CD4-positive, alpha-beta T cell treated with Interleukin-4 for 4 hours (primary cell): ENCODE measurements at places on chromosomes 1 and 21.

- DNase-seq = no peak
Observed at GRCh38 chr1:183319051-183319450, 99.1 kb downstream of the NMNAT2 start.

DNA sequence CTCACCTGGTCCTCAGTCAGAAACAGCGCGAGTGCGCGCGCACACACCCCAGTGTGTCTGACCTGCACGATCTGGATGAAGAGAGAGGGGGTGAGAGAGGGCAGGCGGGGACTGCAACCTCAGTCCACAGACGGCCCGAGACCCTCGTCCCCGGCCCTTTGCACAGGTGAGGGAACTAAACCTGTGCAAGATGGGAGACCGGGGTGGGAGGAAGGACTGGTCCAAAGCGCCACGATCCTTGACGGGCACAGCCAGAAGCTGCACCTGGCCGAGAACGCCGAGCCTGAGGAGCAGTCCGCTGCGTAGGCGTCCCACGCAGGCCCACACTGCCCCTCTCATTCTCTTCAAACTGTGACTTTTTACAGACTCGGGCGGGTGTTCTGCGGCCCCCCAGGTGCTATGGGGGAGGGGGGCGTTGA is 519 bp upstream of the IQCC start:
- DNase-seq = no peak

DNA sequence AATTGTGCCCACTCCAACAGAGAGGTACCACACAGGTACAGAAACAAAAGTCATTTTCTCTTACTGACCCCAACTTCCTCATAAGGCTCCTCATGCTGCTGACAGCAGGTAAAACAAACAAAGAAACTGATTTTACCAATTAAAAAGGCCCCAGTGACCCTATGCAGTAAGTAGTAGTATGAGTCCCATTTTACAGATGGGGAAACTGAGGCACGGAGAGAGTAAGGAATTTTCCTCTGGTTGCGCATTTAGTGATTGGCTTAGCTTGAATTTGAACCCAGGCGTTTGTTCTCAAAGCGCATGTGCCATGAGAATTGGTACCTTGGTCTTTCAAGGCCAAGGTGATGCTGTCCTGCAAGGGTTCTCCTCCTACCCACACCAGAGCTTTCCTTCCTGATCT is 66.1 kb upstream of the ZBTB40 start:
- no peak for DNase-seq

DNA sequence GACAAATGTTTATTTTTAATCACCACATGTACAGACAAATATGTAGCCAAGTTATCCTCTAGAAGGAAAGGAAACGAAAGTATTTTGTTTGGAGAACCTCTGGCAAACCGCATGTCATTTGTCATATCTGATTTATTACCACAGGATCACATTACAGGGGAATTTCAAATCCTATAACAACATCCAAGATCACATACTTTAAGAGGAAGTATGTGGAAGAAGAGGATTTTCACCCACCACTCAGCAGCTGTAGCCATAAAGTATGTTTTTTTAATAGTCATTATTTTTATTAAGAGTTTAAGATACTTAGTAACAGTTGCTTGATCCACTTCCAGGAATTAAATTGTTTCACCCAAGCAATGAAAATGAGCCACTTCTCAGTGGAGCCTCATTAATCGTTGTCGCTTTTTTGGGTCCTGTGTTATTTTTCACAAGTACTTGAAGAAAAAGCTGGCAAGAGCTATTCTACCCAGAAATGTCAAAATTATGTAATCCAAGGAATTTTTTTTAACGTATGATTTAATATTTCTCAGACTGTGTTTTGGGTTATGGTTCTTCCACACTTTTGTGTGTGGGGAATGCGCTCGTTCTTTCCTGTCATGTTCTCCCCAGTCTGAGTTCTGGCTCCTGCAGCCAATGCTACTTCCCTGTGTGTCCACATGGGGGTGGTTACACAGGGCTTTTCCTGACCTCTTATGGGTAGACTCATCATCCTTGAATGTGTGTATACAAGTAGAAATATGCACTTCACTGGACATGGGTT is 6.9 kb downstream of the SERTAD4 start:
- no peak for DNase-seq

DNA sequence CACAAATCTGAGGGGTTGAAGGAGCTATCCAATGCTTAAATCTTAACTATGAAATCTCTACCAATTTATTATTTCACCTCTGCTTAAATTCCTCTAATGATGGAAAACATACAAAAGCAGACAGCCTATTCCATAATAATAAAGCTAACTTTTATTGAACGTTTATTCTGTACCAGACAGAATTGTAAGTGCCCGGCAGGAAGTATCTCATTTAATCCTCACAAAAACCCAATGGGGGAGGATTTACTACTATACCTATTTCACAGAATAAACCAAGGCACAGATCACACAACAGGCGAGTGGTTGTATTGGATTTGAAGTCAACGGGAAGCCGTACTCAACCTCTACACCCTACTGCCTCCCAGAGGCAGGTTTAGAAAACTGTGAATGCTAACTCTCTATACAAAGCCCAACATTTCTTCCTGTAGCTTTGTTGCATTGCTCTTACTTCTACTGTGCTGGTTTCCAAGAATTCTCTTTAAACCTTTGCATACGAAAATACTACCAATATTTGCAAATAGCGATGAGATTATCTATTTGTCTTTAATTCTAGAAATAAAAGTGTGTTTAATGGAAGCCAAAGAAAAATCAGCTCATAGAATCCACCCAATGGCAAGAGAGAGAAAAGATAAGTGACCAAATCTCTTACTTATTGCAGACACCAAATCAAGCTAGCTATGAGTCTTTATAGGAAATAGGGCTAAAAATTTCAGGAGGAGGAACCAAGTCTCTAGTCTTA is 33.5 kb upstream of the C1orf53 start:
- peak; percentile 63 for DNase-seq

- DNase-seq = no peak
Observed at GRCh38 chr1:114324662-114324965, 170.9 kb upstream of the SYT6 start.

- no peak for DNase-seq
Observed at GRCh38 chr1:65310078-65310587, 790 bp downstream of the DNAJC6 start.

DNA sequence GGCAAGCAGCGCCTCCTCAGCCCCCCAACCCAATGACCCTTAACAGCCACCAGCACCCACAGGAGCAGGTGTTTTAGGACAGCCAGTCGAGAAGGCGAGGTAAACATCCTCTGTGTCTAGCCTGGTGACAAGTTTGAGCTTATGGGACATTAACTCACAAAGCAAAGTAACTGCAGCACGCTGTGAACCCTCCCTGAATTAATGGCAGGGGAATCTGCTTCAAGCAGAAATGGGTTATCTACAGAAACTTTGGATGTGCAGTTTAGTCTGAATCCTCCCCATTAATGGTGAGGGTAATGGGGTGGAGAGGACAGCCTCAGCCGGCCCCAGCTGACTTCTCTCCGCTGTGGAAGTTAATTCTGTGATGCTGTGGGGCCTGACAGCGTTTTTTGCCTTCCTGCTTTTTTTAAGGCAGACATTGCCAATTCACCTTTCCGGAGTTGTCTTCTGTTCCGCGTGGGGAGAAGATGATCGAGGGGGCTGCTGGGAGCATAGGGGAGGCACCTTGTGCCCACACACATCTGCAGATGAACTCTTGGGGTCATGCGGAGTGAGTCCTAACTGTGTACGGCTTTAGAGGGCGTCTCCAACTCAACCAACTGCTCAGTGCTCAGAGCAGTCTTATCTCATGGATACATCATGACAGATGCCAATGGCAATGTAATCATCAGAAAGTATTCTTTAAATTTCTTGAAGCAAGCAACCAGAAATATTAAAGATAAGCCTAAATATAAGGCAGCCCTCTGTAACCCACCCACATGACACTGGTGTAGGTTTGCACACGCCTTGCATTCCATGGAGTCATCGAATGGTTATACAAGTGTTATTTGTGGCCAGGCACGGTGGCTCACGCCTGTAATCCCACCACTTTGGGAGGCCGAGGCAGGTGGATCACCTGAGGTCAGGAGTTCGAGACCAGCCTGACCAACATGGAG is 41.0 kb downstream of the POFUT2 start:
- no peak for DNase-seq

DNA sequence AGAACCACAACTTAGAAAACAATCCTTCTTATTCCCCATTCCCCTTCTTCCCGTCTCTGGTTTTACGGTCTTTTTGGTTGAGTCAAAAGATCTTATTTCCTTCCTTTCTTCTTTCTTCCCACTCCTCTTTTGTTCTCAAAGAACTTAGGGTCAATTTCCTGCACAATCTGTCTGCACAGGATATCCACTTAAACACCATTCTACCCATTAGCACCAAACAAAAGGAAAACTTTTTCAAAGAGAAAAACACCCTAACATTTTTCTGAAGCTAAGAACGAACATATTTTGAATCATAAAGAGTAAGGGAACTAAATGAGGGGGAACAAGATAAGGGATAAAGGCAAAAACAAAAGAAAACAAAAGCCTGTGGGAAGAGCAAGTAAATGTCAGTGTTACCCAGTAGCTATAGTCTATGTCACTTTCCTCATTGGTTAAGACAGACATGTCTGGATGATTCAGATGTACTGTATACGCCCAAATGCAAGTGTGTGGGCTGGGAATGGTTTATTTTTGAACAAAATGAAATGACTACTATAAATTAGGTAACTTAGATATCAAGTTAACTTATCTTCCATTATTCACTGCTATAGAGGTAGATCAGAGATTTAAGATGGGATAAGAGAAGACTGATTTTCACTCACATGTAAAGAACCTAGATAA is 59.9 kb downstream of the TOR3A start:
- peak; percentile 12 for DNase-seq

GRCh38 chr1:159889821-159890252 is 10.1 kb downstream of the CFAP45 start:
- no peak for DNase-seq

GRCh38 chr1:74415935-74416334 is 96.5 kb downstream of the LRRC53 start:
- no peak for DNase-seq

DNA sequence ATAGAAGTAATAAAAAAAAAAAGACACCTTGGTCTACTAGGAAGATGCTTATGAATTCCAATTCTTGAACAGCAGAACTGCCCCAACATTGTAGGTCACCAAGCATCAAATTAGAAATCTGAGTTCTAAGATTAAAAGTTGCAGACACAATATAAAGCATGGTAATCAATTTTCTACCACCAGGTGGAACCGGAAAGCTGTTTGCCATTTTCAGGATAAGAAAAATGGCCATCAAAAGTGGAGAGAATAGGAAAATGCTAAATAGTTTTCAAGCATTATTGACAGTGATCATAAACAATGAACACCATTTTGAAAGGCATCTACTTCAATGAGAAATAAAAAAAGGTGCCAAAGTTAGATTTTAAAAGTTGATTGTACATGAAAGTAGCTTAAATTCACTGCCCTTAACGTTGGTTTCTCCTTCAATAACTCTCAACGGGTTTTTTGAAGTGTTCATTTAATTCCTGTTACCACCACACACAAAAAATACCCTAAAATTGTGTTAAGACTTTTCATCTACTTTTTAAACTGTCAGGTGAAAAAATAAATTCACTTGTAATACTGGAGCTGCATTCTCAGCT is 252.9 kb downstream of the KCNT2 start:
- DNase-seq = no peak

DNA sequence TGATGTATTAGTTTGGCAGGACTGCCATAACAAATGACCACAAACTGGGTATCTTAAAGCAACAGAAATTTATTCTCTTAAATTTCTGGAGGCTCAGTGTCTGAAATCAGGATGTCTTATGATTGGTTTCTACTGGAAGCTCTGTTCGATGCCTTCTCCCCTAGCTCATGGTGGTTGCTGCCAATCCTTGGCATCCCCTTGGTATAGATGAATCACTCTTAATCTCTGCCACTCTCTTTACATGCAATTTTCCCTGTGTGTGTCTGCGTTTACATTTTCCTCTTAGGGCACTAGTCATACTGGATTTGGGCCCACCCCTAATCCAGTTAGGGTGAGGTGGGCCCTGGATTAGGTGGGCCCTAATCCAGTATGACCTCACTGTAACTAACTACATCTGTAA is 54.7 kb upstream of the MPC2 start:
- no peak for DNase-seq

DNA sequence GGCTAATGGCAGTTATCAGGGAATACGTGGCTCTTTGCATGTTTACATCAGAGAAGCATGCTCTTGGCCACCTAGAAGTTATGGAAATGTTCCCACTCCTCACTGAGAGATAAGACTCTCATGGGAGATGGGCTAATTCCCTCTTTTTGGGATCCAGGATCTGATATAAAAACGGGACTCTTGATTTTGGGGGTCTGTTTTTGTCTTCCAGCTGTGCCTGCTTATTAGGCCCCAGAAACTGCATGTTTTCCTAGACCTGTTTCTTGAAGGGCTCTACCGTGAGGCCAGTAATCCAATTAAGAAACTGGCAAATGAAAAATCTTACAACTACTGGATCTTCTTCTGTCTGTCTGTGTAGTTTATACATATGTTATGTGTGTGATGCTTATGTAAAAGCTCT is 47.0 kb upstream of the PTCH2 start:
- no peak for DNase-seq

DNA sequence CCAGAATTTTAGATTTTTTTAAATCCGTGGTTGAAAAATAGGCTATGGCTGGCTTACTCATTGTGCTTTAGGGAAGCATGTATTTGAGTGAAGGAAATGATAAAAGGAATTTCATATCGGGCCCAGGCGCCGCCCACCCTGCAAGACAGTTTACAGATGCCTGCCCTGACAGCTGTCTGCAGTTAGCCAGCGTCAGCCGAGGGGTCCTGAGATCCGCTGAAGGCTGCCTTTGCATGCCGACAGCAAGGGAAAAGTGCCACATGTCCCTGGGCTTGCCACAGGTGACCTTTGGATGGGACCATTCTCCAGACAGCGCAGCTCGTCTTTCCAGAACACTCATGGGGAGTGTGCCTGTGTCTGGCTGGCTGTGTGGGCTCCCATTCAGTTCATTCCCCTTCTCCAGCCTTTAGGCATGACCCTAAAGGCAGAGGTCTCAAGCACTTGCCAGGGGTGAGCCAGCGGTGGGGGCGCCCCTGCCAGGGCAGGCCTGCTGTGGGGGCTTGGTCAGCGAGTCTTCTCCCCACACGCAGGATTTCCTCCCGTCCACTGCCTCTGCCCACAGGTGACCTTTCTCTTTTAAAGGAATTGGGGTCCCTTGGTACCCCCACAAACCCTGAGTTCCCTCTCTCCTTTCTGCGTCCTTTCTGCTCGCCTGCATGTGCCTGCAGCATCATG is 46.1 kb upstream of the TRAPPC10 start:
- no peak for DNase-seq

GRCh38 chr1:53367503-53368313 is 39.8 kb upstream of the LRP8 start:
- peak; percentile 54 for DNase-seq

DNA sequence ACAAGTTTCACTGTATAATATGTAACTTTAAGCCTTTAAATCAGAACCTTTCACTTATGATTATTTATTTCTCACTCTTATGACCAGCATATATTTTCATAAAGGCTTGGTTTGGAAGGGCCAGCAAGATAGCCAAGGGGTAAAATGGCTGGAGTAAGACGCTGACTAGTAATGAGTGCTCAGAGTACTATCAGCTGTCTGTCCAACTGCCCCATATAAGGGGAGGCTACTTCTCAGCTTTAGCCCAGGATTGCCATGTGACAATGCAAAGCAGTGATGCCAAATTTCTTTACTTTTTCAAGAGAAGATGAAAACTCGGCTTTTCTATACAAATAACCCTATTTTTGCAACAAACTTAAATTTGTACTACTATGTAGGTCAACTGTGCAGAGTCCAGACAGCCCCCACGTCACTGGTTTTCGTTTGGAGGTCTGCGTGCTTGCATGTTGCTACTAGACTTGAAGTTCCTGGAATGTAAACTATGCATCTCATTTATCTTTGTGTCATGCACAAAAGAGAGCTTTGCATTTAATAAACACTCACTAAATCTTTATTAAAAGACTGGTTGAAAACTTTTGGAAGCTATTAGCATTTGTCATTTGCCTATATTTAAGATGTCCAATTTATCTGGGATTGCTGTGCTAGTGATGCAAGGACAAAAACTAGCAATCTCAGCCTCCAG is 110.4 kb downstream of the TNFSF18 start:
- no peak for DNase-seq
